ENCODE measurements at places on chromosomes 16 and 17. TPM values are rescaled to one million over a fixed set of nuclear protein-coding genes. Genes with fewer than 3 reads are reported as not detected.

- DNase-seq, result no peak
These were observed 16.7 kb upstream of the ZNHIT3 start for GRCh38 chr17:36469733-36470132.

Gene KRT36
- total RNA-seq, result under 0.01 TPM

Gene GGT6
- 6.6 TPM for total RNA-seq

Gene COG4
- total RNA-seq, result 45.3 TPM

DNA sequence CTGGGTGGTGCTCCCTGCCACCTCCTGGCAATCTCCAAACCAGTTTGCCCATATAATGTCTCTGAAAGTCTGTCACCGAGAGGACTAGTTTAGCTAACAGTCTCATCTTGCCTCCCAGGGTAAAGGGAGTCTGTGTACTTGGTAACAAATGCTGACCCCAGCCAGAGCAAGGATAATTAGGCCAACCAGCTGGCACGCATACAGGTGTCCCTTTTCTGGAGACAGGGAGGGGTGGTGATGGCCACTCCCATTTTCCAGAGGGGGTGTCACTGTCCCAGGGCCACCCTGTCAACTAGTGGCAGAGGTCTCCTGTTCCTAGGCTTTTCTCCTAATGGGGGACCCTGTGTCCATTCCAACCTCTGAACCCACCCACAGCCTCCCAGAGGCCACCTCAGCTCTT, 8.1 kb downstream of the FAM83G start:
- no peak for DNase-seq

GRCh38 chr16:80250381-80250780, 290.4 kb upstream of the DYNLRB2 start:
- DNase-seq, result no peak

- DNase-seq, result no peak
These were observed 3.0 kb downstream of the MT2A start for GRCh38 chr16:56611281-56611833.

Gene KRTAP2-2
- not detected for total RNA-seq

Gene SLC22A31
- total RNA-seq, result 0.26 TPM

Gene KATNB1
- 24.2 TPM for total RNA-seq

- DNase-seq, result peak; percentile 25
These were observed 18.8 kb downstream of the XPO6 start for GRCh38 chr16:28192806-28193529.

Gene NPIPA7
- total RNA-seq, result 1.3 TPM

Gene UTS2R
- not detected for total RNA-seq

Gene C17orf107
- total RNA-seq, result 8.3 TPM

Gene TVP23A
- not detected for total RNA-seq

Measured in bronchial epithelial cell (primary cell).